ENCODE measurements at places on chromosomes 13 and 19.

GRCh38 chr13:93101226-93101734 is 125.3 kb upstream of the GPC6 start:
- no peak for DNase-seq

- DNase-seq: peak; percentile 51
Measured at GRCh38 chr19:46610851-46611770, 10.0 kb downstream of the CALM3 start.

DNA sequence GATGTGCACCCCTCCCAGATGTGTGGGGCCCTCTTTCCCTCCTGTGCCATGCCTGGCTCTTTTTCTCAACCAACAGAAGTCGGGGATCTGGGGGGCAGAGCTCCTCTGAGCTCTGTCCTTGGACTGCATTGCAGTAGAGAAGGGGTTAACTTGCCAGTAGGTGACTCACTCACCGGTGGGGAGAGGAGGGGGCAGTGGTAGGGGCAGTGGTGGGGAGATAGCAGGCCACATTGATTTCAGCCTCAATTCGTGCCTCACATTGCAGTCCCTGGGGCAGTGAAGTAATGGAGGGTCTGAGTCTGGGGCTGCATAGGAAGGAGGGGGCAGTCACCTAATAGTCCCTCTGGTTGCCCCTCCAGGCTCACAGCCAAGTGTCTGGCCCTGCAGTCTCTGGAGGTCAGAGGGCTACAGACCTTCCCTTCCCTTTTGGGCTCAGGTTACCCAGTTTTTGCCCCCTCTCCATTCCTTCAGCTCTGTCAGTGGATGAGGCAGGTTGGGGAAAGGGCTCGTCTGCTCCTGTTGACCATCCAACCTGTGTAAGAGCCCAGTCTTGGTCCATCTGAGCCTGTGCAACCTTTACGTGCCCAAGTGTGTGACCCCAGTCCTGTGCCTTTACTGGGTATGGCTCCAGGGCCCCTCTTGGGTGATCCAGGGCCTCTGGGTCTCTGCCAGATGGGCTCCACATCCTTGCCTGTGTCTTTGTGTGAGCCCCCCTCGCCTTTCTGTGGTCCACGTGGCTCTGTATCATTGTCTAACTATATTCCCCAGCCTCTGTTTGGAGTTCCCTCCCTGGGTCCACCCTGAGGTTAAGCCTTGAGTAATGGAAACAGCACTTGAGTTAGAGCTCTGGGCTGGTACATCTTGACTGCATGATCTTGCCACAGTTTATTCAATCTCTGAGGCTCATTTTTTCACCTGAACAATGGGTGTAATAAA is 13.0 kb downstream of the CIC start:
- no peak for DNase-seq

GRCh38 chr13:21641629-21642028 is 29.2 kb upstream of the FGF9 start:
- no peak for DNase-seq

GRCh38 chr19:16112778-16113177 is 1.1 kb downstream of the RAB8A start:
- no peak for DNase-seq

GRCh38 chr19:43564800-43565199 is 10.5 kb downstream of the XRCC1 start:
- no peak for DNase-seq

DNA sequence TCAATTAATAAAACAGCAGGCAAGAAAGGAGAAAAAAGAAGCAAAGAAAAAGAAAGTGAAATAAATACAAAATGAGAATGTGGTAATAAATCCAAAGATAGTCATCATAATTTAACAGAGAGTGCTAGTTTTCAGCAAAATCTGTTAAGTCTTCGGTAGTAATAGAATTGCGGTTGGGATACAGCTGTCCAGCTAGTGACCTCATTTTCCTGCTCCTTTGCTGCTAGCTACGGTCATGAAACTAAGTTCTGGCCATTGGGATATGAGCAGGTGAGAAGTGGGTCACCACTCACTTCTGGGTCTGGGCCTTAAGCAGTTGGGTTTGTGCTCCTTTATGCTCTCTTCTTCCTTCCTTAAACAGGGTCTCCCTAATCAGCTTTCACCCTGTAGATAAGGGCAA is 11.7 kb upstream of the DGKH start:
- DNase-seq: no peak

DNA sequence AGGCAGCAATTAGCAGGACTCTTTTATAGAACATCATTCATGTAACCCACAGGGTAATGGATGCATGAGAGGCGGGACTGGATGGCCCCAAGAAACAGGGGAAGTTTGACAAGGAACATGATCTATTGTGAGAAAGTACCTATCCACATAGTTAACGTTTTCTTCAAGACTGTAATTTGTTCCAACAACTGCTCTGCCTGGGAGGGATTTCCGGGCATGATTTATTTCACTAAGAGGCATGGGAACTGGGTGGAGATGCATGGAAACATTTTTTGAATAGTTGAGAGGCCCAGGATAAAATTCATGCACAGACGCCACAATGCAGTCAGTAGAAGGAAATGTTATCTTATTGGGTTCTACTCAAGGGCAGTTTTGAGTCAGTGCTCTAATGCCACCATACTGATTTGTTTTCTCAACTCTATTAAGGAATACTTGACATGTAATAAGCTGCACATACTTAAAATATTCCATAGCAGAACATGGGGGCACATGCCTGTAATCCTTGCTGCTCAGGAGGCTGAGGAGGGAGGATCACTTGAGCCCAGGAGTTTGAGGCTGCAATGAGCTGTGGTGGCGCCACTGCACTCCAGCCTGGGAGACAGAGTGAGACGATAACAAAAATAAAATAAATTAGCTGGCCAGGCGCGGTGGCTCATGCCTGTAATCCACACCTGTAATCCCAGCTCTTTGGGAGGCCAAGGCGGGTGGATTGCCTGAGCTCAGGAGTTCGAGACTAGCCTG is 9.9 kb upstream of the ATG4D start:
- DNase-seq: no peak

GRCh38 chr19:41588497-41589209 is 12.7 kb downstream of the CEACAM21 start:
- peak; percentile 48 for DNase-seq

DNA sequence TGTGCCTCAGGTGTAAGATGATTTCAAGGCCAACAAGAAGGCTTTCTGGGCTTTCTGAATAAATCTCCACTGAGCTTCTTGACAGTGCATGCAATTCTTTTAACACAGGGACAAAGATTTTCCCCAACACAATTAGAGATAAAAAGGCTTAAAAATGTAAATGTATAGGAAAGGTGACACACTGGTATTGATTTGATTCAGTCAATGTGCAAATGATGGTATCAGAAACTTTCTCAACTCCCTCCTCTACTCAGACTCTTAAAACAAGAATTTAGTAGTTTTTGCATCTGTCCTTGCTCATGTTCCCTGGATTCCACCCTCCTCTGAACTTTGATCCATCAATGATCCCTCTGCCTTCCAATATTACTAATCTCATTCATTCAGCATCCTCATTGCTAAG is 111.6 kb upstream of the FNDC3A start:
- no peak for DNase-seq
